ENCODE measurements at places on chromosomes 2 and 18. TPM values are rescaled to one million over a fixed set of nuclear protein-coding genes. Genes with fewer than 3 reads are reported as not detected.

The RAB6C gene
- 0.41 TPM for total RNA-seq

The MTCL1 gene
- total RNA-seq = 28.3 TPM

The SERPINB13 gene
- total RNA-seq = not detected

The CENPA gene
- total RNA-seq = 1.1 TPM

The CRIM1 gene
- total RNA-seq = 134 TPM

The CCDC148 gene
- total RNA-seq = 0.48 TPM

The HOXD13 gene
- not detected for total RNA-seq
